GM12892 (cell line): ENCODE measurements at places on chromosomes 5 and 9.

- DNase-seq = no peak
These were observed 762 bp downstream of the SNCAIP start for GRCh38 chr5:122312591-122313406.

DNA sequence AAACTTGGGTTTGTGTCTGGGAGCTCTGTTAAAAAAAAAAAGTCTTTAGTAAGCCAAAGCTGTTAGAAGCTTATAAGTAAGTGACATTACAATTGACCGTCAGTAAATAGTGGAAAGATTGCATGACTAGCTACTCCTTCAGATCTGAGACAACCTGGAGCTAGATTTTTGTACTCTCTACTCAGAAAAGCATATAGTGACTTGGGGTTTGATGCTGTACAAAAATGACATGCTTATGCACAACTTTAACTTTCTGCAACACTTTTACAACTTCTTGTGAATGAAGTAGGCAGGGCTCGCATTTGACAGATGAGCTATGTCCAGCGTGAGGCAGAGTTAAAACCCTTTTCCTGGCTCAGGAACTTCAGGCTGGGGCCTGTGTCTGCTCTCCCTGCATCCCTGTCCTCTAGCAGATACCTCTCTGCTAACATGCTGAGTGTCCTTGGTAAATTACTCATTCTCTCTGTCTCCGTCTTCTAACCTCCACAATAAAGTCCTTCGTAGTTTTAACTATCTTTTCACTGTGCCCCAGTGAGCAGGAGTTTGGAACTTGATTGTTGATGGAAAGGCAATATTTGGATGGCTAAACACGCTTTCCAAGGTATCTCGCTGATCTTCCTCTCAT lies 471 bp upstream of the GHR start:
- DNase-seq = no peak

DNA sequence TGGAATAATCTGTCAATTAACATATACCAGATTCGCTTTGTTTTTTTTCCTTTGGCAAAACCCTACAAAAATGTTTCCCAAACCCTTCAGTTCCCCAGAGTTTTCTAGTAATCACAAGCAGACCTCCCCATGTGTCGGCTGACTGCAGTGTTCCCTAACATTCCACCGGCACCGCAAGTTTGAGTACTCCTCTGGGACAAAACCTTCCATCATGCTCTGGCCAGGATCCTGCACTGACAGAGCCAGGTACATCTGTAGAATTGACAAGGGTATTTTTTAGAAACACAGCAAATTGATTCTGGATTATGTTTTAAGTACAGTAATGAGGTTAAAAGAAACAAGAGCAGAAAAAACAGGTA lies 174.7 kb downstream of the GAS1 start:
- no peak for DNase-seq

DNA sequence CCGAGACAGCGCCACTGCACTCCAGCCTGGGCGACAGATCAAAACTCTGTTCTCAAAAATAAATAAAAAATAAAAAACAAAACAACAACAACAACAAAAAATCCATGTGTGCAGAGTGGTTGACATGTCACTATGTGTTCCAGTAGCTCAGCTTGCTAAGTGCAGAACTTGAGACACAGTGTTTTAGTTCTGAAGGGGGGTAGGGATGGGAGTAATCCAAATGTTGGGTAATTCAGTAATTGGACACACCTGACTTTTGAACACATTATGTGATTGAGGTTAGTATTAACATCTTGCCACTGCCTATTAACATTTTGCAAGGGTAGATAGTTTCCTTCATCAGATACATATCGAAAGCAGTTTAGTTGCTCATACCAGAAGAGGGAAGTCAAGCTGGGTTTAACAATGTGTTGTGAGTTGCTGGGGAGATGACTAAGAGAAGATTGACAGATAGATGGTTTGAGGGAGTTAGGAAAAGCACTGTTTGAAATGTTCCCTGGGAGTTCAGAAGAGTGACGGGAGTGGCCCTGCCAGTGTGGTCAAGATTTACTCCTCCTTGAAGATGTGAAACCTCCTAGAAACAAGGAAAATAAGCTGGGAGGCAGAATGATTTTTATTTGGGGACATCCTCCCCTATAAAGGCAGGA lies 928 bp downstream of the HACD4 start:
- DNase-seq = peak; percentile 23

GRCh38 chr9:96047741-96048103 lies 172.2 kb downstream of the ERCC6L2 start:
- DNase-seq = no peak

- no peak for DNase-seq
These were observed 4.6 kb downstream of the RAPGEF6 start for GRCh38 chr5:131630208-131630962.

GRCh38 chr5:135399794-135400542 lies 937 bp upstream of the MACROH2A1 start:
- no peak for DNase-seq

GRCh38 chr9:70696694-70697335 lies 282.4 kb upstream of the KLF9 start:
- no peak for DNase-seq

DNA sequence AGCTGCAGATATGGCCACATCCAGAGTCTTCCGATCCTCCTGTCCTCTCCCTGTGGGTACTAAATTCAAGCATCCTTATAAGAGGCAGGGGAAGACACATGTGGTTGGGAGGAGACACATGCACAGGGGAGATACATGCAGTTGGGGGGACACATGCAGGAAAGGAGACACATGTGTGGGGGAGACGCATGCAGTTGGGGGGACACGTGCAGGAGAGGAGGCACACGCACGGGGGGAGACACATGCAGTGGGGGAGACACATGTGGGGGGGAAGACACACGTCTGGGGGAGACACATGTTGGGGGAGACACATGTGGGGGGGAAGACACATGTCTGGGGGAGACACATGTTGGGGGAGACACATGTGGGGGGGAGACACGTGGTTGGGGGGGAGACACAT lies 21.2 kb upstream of the OLFM1 start:
- DNase-seq = no peak

DNA sequence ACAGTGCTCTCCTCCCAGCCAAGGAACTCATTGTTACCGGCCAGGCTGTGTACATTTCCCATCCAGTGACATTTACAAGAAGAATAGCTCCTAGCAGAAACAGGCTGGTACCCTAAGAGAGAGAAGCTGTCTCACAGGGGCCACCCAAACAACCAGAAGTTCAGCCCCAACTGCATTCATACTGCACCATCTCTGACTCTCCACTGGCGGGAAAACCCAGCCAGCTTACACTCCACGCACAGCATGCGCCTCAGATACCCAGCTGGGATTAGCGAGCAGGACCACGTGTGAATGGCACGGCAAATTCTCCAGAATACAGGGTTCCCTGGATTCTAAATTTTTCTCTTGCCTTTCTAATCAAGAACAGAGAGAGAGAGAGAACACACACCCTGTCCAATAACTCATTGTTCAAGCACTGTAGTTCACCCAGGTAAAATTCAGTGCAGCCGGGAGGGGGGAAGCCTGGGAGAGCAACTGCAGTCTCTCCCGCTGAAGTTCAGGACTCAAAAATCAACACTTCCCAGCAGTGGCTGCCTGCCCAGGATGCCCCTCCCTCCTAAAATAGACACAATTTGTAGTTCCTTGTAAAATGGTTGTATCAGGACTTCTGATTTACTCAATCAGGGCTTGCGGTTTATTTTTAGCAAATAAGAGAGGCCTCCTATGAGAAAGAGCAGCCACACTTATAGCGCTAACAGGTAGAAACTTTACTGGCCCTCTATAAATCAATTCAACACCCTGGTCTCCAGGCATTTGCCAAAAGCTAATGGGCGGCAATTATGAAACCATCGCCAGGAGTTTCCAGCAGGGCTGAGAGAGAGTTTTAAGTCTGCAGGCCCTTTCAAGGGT lies 2.2 kb downstream of the COL23A1 start:
- no peak for DNase-seq

DNA sequence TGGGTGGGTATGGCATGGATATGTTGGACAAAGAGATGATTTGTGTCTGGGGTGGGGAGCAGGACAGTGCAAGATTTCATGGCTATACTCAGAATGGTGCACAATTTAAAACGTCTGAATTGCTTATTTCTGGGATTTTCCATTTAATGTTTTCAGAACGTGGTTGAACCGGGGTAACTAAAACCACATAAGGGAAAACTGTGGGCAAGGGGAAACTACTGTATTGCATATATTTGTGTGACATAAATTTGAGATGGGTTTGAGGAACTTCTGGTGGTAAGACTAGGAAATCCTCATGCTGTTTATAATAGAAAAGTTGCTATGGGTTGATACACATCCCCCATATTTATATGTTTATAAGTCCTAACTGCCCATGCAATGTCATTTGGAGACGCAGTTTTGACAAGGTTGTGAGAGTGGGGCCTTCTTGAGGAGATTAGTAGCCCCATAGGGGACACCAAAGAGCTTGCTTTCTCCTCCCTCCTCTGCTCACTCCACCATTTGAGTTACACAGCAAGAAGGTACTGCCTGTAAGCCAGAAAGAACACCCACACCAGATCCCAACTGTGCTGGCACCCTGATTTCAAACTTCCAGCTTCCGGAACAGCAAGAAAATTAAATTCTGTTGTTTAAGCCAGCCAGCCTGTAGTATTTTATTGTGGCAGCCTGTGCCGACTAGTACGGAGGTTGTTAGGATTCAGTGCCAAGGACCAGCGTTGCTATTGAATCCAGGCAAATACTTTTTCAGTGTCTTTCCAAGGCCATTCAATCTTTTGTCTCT lies 2118.9 kb downstream of the MAT2B start:
- no peak for DNase-seq

DNA sequence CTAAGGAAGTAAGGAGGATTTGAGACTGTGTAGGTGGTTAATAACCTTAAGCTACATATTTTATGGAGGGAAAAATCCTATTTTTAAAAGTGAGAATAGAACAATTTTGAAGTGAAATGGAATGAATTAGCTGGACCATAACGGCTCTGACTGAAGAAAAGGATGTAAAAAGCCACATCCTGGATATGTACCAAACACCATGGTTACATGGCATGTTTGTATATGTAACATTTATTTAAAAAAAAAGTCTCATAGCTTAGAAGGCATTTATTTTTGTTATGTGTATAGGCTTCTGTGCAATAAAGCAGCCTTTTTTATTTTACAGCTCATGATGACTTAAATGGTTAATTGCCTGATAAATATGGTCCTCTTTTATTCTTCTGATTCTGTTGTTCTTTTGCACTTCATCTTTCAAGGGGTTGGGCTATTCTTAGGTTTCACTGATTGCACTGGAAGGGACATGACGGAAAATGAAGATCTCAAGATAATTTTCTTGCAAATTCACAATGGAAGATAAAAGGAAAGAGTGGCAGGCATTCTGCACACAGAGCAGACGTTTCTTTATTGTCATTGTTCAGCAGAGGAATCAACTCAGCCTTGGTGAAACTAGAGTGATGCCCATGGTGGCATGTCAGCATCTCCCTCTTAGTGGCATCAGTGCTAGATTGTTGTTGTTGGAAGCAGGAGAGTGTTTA lies 63.1 kb downstream of the DOCK8 start:
- no peak for DNase-seq

GRCh38 chr5:75078027-75078426 lies 25.7 kb upstream of the GCNT4 start:
- no peak for DNase-seq

GRCh38 chr5:67373518-67373917 lies 176.9 kb upstream of the CD180 start:
- no peak for DNase-seq

DNA sequence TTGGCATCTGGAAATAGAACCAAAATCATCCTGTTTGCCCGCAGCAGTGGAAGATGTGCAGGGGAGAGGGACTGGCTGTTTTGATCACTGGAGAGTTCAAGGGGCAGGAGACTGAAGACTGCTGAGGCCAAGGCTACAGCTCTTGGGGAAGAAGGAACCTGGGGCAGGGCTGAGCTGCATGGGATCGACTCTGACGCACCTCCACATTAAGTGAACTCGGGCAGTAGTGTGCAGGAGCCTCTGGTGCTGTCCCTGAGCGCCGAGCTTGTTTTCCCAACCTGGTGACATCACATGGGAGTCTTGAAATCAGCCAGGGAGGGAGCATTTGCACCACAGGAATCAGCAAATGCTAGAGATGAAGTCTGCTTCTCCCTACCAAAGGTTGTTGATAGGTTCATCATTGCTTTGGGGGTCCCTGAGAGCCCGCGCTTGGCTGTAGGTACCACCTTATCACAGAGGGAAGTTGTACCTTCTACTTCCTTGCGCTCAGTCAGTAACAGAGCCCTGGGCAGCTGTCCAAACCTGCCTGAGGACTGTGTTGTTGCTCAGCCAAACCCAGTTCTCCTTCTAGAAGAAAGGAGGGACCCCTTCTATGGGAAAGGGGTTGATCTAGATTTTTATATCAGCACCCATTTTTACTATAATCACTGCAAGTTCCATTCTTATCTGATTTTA lies 52.3 kb upstream of the CTSL start:
- no peak for DNase-seq

DNA sequence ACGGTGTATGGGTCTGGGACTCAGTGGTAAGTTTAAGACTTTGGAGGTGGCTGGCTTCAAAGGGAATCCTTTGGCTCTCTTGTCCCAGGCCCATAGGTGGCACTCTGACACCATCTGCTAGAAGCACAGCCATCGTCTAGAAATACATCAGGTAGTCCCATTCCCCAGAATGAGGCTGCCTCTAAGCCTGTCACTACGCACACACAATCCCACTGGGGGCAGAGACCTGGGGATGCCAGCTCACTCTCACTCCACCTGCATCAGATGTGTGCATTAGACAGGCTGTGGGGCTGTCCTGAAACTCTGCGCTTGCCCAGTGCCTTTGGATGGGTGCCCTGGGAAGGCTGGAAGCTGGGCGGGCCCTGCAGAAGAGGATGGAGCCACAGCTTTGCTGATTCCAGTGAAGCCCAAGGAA lies 127.5 kb upstream of the PANK3 start:
- no peak for DNase-seq

GRCh38 chr5:152259702-152260101 lies 145.4 kb downstream of the NMUR2 start:
- DNase-seq = no peak

DNA sequence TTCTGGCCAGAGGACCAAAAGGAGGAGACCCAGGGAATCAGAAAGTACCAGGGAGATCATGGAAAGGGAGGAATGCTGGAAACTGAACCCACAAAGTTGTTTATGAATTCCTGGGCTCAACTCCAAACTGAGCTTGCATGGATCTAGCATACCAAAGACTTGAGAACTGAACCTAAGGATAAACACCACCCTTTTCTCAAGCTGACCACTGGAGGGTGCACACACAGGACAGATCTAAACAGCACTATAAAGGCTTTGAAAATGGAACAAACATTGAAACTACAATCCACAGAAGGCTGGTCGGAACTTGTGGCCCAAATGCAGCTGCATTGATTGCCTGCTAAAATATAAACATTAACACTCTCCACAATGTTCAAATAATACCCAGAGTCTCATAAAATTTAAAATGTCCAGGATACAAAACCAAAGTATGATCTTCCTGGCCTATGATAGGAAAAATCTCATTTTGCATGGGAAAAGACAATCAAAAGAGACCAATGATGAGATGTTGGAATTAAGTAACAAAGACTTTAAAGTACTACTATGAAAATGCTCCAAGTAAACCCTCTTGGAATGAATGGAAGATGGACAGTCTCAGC lies 15.6 kb upstream of the IRF1 start:
- no peak for DNase-seq

- DNase-seq = no peak
These were observed 3.3 kb downstream of the SLC23A1 start for GRCh38 chr5:139379626-139380449.
